Eye (tissue), 1 donor: ENCODE measurements at places on chromosomes 5 and 9.

DNA sequence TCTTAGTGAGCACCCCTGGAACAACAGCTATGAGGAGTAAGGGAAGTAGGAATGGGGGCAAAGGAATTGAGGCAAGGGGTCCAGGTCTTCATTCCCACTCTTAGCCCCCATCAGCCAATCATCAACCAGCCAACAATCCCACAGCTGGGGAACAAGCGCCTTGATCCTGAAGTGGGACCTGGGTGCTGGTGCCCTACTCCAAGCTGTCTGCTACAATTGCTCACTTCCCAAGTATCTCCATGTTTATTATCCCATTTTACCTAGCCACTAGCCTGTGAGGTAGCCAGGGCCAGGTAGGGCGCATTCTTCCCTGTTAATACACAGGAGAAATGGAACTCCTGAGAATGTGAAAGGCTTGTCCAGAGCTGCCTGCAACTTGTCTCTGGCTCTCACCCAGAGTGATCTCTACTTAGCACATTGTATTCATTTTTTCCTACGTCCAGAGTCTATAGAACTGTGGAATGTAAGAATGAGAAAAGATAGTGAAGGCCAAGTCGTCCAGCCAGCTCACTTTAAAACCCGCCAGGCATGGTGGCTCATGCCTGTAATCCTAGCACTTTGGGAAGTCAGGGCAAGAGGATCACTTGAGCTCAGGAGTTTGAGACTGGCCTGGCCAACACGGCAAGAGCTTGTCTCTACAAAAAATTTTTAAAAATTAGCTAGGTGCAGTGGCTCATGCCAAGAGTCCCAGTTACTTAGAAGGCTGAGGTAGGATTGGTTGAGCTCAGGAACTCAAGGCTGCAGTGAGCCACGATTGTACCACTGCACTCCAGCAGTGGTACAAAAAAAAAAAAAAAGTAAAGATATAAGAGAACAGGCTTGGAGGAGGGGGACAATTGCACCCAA is 6.2 kb upstream of the DNAJC18 start:
- DNase-seq = no peak

DNA sequence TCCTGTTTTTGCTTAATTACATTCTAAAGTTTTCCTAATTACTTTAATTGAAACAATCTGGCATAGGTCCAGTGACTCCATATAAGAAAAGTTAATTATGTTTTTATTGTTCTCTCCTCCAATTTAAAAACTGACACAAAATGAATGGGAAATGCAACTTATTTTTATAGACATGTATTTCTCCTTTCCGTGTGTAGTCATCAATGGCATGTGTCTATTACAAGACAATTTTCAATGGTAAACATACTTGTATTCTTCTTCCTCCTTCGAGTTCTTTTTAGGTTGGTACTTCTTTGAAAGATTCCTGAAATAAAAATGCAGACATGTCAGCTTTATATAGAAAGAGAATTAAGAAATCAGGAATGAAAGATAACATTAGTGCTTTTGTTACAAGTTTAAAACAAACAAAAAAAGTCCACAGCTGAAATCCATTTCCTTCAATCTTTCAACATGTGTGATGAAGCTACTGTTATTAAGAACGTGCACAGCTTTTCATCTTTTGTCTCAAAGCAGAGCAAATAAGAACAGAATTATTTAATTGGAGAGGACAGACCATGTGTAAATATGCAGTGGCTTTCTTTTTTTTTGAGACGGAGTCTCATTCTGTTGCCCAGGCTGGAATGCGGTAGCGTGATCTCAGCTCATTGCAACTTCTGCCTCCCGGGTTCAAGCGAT is 63.8 kb downstream of the FNBP1 start:
- peak; percentile 57 for DNase-seq

DNA sequence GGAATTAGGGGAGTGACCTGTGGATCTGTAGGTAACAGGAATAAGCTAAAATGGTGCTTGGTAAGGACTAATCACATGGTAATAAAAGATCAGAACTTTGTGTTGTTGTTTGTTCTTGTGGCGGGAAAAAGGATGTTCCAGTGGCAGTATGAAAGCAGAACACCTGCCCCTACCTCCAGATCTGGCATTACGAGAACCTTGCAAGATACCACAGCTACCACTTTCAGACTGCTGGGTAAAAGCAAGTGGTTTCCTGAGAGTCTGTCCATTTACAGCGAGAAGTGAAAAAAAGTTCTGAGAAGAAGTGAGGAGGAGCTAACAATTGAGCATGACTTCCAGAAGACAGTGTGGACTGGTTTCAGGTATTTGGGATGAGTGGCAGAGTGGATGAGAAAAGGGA is 252.5 kb downstream of the TLE4 start:
- DNase-seq = no peak

DNA sequence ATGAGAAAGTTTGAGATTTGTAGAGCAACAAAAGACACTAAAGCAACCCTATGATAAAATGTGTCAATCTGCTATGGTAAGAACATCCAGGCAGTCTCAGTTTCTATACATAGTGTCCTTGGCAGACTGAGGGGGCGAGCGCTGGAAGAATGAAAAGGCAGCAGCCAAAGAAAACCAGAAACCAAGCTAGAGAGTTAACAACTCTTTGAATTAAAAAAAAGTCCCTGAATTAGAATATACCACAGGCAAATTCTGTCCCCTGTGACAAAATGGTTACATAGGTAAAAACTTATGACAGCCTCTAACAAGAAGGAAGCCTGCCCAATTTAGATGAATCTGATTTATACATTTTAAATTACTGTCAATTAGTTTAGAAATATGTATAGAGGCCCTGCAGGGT is 106.7 kb downstream of the OXCT1 start:
- no peak for DNase-seq

- DNase-seq = peak; percentile 51
These were observed 6.7 kb upstream of the TMEM141 start for GRCh38 chr9:136784249-136784996.

DNA sequence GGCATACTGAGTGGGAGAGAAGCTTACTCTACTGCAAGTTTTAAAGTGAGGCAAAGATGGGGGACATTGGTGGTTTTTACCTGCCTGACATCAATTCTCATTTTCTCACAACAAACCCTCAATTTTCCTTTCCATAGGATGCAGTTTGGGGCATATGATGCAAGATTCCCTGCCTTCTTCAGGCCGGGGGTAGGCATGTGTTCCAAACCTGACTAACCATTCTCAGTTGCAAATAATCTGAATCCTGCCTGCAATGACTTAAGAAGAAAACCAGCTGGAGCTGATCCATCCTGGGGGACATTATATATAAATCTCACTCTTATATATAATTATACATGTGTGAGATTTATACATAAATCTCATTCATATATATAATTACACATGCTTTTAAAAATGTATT is 223.6 kb upstream of the EFNA5 start:
- no peak for DNase-seq

- no peak for DNase-seq
These were observed 144.4 kb downstream of the ALDH1A1 start for GRCh38 chr9:72808446-72808768.

GRCh38 chr9:72579880-72580550 is 58.6 kb downstream of the TMC1 start:
- DNase-seq = no peak

DNA sequence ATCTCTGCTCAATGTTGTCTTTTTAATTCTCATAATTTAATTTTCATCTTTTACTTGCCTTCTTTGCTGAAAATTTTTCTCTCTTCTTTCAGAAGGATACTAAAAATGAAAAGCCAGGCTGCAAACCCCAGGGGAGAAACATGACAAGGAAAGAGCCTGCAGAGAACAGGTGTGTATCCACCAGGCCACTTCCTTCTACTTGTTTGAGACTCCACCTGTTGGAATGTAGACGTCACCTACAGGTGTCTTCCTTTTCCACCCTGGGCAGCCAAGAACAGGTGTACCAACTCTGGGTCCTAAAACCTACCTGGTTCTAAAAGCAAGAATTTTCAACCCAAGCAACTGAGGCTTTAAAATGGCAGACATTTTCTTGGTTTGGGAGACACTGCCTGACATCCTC is 166.8 kb downstream of the ATP10B start:
- DNase-seq = no peak

GRCh38 chr5:172502410-172502809 is 48.1 kb upstream of the SH3PXD2B start:
- DNase-seq = no peak

DNA sequence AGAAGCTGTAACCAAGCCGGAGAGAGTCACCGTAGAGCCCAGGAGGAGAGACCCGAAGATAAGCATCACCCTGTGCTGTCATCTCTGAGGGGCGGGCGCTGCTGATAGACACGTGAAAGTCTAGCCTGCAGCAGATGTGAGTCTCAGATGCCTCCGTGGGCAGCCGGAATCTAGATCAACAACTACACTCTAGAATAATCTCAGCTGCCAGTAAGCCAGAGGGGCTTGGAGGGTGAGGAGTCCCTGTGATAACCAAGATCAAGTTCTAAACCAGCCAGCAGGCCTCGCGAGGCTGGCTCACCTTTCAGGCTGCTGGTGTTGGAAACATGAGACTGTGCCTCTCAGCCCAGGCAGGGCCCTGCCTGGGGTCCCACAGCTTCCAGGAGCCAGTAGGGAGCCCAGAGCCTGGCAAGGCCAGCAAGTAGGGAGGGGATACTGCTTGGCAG is 54.1 kb downstream of the DAPK1 start:
- no peak for DNase-seq
